ENCODE measurements at places on chromosomes 2 and 18.
A peak's percentile ranks its signal among the peaks of the same experiment; 100 is the strongest.

- no peak for DNase-seq
These were observed 608.1 kb downstream of the LRP1B start for GRCh38 chr2:141522702-141523101.

GRCh38 chr18:63604791-63605567, 17.8 kb downstream of the SERPINB13 start:
- DNase-seq = no peak

DNA sequence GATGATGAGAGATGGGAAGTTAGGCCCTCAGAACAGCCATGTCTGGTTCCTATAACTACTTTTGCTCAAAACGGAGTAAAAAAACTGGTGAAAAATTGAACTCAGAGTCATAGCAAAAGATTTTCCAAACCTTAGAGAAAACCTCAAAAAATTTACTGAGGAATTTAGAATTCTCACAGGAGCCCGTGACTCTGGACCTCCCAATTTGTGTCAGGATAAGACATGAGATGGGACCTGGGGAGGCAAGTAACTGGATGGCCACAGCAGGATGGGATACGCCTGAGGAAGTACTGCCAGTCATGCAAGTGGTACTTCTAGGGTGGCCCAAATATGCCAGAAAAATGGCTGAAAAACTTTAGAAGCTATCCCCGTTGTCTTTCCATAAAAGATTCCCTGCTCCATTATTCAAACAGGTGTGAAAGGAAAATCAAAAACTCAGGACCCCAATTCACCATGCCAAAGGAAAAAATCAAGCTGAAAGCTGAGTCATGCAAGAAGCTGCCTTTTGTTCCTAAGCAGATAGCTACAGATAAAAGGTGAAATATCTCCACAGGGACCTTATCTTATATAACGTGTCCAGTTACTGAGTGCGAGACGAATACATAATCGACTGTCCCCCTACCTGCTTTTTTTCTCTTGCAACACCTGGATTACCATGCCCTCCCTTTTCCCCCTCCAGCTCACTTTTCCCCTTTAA, 34.1 kb upstream of the LIPG start:
- DNase-seq = no peak

GRCh38 chr2:119004602-119005001, 62.6 kb downstream of the MARCO start:
- DNase-seq = no peak

GRCh38 chr2:236662231-236663185, 92.9 kb downstream of the ACKR3 start:
- DNase-seq = no peak

DNA sequence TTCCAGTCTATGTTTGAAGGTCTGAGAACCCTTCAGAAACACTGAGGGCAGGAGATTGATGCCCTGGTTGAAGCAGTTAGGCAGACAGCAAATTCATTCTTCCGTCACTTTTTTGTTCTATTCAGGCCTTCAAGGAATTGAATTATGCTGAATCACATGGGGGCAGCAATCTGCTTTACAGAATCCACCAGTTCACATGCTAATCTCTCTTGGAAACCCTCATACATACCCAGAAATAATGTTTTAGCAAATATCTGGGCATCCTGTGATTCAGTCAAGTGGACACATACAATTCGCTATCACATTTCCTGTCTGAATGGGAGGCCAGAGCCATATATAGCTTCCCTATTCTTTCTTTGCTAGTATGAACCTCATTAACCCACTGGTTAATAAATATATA, 301.4 kb upstream of the CNTNAP5 start:
- DNase-seq = no peak

GRCh38 chr2:159539701-159540100, 76.6 kb downstream of the BAZ2B start:
- DNase-seq = no peak

GRCh38 chr18:3454365-3455089, 4.6 kb downstream of the TGIF1 start:
- DNase-seq = peak; percentile 70

DNA sequence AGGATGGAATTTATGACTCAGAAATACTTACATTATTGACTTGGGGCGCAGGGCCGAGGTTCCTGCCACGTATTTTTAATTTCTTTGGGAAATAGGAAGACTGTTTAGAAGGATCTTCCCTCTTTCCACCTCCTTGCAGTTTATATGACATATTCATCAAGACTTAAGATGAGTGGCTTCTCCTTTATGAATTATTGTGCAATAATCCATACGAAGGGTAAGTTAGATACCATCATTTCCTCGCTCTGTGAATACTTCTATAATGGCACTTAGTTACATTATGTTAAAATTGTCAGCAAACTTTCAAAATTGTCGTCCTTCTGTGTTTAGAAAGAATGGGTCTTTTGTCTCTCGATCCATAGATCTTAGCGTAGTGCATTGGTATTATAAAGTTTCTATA, 328.8 kb upstream of the UBE2E3 start:
- DNase-seq = no peak
